ENCODE measurements at places on chromosomes 3 and 15.

DNA sequence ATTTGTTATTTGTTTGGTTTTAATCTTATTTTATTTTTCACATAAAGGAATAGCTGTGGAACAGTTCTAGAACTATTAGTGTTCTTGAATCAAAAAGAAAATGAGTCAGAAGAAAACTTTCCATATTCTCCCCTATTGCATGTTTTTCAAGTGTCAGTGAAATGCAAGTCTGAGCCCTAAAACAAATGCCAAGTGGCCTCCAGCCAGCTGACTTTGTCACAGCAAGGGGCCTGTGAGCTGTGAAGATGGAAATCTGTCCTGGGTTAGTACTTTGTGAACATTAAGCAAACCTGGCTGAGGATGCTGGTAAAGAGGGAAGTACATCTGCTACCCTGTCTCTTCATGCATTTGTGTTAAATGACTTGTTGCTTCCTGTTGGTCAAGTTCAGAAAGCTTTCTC, 14.2 kb downstream of the LRRC49 start:
- no peak for DNase-seq

GRCh38 chr3:160929595-160929994, 173.6 kb downstream of the PPM1L start:
- DNase-seq: no peak

DNA sequence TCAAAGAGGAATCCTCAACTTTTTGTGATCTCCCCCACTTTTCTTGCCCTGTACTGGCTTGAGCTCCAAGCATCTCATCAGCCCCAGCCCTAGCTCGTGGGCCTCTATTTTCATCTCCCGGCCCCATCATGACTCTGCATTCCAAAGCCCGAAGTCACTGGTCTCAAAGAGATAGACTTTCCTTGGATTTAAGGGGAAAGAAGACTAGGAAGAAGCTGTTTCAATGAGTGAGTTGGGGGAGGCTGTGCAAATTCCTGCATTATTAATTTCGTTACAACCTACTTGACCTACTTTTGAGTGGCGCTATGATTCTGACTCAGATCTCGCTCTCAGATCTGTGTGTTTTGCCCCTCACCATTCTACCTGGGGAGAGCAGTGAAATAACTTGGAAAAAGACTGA, 266.6 kb upstream of the TBL1XR1 start:
- no peak for DNase-seq

DNA sequence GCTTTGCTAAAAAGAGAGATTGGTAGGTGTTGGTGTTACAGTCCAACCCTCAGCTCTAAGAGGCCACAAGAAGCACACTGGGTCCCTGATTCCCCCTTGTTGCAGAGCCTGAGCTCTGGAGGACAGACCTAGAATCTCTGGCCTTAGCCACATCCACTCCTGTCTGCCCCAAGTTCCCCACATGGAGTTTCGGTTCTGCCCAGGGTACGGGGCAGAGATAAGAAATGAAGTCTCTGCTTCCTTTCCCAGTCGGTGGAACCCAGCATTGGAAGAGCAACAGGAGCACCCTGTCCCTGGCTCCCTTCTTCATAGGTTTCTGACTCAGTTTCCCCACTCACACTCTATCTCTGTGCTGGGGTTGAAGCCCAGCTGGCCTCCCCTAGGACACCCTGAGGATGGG, 13.2 kb downstream of the PRR23E start:
- DNase-seq: no peak

- no peak for DNase-seq
Measured at GRCh38 chr3:157491136-157491535, 12.1 kb downstream of the VEPH1 start.

- DNase-seq: no peak
Measured at GRCh38 chr15:74334127-74334526, 33.3 kb downstream of the CYP11A1 start.

DNA sequence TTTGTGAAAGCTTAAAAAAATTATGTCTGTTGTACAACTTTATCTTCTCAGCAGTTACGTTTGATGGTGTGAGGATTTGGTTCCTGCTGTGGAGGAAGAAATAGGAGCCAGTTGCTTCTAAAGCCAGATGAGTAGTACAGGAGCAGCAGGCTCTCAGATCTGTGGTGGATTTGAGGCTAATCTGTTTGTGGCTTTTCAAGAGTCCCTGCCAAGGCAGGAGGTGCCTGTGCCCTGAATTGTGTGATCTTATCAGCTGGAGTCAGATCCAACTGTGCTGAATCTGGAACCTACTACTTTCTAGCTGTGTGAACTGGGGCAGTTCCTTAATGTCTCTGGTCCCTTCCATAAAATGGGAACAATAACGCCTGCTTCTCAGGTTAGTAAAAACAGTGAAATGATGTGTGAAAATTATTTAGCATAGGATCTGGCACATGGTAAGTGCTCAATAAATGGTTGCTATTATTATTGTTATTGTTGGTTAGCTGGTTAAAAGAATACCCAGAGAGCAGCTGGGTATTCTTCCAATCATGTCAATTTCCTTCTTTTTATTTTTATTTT, 7.7 kb downstream of the CLDN11 start:
- DNase-seq: no peak

- DNase-seq: no peak
Measured at GRCh38 chr3:99191186-99191585, 289.7 kb upstream of the DCBLD2 start.

DNA sequence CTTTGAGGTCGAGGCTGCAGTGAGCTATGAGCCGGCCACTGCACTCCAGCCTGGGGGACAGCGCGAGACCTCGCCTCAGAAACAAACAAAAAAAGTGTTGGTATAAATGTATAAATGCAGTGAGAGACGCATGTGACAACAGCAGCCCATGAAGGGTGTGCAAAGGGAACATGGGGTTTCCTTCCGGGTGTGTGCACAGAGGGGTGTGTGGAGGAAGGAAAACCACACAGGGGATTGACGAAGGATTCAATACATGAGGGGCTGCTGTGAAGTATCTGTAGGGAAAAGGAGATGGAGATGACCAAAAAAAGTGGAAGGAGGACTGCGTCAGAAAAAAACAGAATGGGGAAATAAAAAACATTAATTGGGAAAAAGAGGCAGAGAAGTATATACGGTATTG, 1.1 kb downstream of the MTFMT start:
- DNase-seq: no peak

DNA sequence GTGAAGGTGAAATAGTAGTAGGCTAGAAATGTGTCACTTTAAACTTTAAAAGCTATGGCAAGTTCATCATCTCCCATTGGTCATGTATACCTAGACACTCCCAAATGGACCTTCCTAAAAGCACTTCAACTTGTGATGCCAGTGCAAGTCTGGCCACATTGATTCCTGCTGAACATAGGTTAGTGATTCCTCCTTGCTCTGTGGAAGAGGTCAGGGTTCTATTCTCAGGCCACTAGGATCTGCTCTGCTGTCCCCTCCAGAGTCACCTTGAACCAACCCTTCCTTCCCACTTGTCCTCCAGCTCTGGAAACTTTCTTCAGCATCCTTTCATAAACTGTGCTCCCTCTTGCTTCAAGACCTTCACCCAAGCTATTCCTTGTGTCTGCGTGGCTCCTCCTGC, 301.7 kb downstream of the RPLP1 start:
- no peak for DNase-seq

DNA sequence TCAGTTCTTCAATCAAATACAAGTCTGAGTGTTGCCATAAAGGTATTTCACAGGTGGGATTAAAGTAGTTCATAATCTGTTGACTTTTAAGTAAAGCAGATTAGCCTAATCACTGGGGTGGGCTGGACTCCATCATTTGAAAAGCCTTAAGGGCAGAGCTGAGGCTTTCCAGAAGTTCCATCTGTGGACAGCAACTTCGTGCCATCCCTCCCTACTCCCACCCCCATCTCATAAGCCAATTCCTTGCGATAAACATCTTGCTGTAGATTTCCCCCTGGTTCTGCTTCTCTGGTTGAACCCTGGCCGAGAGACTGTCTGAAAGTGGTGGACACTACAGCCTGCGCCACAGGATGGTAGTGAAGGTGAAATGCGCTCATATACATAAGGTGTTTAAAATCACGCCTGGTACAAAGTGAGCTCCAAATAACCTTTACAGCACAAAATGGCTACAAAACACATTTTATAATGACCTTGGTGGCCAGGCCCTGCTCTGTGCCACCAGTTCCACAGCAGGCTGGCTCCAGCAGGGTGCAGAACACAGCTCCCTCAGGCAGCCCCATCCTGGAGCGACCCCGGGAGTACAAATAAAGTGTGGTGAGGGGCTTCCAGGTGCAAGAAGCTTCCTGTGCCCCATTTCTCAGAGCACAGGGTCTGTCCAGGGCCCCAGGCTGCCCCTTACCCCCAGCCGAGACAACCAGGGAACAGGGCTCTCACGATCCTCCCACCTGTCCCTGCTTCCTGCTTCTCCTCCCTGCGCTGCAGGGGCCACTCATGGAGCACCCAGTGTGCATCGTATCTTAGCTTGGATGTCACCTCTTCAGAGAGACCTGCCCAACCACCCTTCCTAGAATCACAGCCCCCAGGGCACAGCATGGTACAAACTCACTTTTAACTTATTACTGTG, 25.8 kb upstream of the GATA2 start:
- no peak for DNase-seq

GRCh38 chr3:14988988-14989394, 41.6 kb downstream of the NR2C2 start:
- no peak for DNase-seq

GRCh38 chr15:64344651-64345294, 11.2 kb downstream of the CSNK1G1 start:
- no peak for DNase-seq

- DNase-seq: no peak
Measured at GRCh38 chr3:107854733-107855132, 236.1 kb downstream of the CD47 start.

GRCh38 chr15:47577461-47577860, 139.8 kb upstream of the SEMA6D start:
- DNase-seq: no peak

GRCh38 chr15:65824941-65825544, 33.0 kb upstream of the DENND4A start:
- no peak for DNase-seq

- no peak for DNase-seq
Measured at GRCh38 chr15:42772144-42772543, 35.2 kb upstream of the CDAN1 start.

GRCh38 chr3:129276385-129276784, 2.3 kb upstream of the HMCES start:
- DNase-seq: no peak

- DNase-seq: no peak
Measured at GRCh38 chr3:120018299-120018698, 75.9 kb downstream of the GSK3B start.

DNA sequence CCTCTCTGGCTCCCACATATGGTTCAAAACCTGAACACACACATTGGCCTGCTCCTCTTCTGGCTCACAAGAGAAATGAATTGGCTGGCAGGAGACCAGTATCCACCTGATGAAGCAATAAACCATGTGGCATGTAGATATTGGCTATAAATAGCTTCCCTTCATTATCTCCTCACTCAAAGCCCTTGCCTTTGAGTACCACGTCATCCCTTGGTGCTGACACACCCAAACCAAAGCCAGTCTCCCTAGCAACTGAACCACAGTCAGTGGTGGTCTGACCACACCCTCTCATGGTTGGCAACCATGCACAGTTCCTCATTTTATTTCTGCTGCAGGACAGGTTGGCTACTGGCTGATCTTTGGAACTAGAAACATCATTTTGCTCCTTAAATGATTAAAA, 98.8 kb downstream of the ZNF621 start:
- no peak for DNase-seq

- no peak for DNase-seq
Measured at GRCh38 chr3:65963787-65964677, 74.7 kb downstream of the MAGI1 start.

GRCh38 chr15:82549199-82549665, 9.0 kb upstream of the RPS17 start:
- DNase-seq: no peak

DNA sequence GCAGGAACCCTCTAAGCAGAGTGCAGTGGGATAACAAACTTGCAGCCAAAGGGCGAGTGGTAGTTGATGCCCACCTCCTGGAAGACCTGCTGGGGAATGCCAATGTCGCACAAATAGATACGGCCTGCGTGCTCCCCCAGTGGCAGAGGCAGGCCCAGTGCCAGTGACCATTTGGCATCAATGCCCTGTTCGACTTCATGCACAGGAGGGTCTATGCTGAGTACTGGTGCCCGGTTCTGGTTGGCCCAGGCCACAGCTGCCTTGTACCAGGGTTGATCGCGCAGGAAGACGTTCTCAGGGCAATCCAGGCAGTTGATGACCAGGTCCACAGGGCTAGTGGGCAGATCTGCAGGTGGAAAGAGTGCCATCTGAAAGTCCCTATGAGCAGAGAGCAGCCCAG, 17.0 kb downstream of the CLK3 start:
- no peak for DNase-seq

DNA sequence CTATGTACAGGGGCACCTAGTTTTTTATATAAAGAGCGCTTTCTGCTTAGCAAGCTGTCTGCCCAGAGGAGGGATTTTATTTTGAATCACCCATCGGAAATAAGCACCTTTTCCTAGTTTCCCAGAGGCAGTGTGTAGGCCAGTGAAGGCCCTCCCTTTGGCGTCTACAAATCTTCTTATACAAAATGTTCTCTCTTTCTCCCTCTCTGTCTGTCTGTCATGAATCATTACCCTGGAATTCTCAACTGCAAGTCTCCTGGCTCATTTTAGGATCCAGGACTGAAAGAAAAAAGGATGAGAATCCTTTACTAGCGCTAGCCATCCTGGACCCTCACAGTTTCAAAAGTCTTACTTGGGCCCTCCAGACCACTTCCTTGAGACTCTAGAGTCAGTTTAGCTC, 728.1 kb downstream of the OTOL1 start:
- DNase-seq: no peak

- DNase-seq: no peak
Measured at GRCh38 chr3:96869316-96869715, 54.9 kb downstream of the EPHA6 start.

DNA sequence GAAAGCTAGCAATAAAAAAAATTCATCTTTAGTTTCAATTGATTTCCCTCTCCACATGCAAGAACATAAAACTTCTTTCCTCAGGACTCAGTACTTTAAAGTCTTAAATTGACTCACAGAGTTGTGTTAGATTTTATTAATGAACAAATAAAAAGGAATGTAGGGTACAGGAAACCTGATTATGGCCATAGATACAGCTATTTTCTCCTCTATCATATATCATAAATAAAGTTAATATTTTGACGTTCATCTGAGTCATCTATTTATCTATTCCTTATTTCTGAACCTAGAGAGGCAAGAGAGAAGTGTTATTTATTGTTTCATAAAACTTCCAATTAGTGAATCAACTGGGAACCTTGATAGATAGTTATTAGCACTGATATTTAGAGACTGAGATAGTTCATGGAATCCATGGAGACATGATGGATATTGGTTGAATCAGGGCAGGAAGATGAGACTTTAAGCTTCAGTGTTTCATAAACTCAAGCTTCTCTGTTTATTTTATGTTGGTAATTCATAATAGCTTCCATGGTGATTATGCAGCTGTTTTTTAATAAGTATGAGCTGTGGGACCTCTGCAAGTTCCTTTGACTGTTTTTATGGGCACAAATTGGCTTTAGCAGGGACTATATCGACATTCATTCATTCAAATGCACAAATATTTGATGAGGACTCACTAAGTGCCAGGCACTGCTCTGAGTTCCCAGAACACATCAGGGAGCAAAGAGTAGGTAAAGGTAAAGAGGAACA, 143.5 kb upstream of the TGFBR2 start:
- DNase-seq: no peak
